Kasumi-1 (cell line): ENCODE measurements at places on chromosomes 1 and 21.

DNA sequence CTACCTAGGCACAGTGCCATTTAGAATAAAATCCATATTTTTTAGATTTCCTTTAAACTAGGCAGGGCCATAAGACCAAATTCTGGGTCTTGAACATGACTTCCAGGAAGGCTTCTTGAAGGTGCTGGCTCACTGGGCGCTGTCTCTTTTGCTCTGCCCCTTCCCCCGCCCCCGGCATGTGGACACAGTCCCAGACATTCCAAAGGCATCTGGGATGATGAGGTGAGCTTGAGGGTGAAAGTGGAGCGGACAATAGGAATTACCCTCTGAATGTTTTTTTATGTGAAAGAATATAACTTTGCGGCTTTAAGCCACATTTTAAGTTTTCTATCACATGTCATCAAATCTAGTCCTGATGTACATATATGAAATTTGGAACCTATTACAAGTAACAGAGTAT lies 29.4 kb downstream of the RWDD3 start:
- no peak for DNase-seq

DNA sequence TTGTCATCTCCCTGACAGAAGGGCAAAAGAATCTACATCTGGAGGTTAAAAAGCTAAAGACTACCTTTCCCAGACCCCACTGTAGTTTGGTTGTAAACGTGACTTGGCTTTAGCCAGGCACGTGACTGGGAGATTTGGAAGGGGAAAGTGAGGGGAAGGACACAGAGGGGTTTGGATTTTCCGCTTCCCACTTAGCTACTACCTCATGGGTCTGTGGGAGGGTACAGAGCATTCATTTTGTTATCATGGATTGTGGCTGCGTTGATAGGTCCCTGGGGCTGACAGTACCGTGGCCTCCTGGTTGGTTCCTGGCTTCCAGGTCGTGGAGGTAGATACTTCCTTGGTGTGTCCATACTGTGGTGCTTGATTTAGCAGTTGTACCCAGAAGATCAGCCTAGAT lies 2.6 kb downstream of the CHD1L start:
- no peak for DNase-seq

DNA sequence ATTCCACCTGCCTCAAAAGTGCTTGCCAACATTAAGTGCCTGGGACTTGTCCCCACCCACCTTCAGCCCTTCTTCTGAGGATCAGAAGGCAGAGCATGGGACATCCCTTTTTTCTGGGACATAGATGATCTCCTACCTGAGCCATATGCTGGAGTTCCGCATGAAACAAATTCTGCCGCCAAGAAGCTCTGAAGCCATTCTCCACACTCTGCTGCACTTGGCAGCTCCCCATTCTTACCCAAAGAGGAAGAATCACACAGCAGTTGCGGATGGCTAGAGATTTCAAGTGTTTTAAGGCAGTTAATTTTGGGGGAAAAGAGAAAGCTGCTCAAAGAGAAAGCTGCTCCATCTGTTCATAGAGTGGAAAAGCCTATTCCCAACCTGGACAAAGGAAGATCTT lies 197.3 kb upstream of the COA6 start:
- DNase-seq = no peak

DNA sequence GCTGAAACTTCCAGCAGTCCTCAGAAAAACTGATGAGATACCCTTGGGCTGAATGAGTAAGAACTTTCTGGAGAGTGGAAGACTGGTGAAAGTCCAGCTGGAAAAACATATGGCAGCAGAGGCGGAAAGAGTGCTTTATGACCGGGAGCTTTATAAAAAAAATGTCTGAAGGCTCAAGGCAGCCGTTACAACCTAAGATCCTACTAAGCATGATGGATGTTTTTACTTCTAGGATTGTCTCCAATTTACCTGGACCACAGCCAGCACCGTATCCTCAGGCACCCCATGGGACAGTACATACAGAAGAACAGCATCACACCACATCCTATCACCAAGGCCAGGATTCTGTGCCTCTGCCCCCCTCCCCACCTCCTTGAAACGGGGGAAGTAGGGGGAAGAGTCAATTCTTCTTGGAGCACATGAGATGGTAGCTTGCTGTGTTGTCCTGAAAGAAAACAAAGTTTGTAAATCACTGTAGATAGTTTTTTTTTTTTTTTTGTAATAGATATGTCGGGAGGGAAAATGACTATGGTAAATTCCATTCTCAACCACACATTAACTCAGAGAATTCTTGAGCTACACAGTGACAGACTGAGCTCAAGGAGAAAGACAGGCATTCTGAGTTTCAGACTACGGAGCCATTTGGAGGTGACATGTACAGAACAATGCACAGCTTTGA lies 11.8 kb upstream of the IRF2BP2 start:
- DNase-seq = no peak

GRCh38 chr1:72634946-72635345 lies 352.6 kb upstream of the NEGR1 start:
- DNase-seq = no peak

DNA sequence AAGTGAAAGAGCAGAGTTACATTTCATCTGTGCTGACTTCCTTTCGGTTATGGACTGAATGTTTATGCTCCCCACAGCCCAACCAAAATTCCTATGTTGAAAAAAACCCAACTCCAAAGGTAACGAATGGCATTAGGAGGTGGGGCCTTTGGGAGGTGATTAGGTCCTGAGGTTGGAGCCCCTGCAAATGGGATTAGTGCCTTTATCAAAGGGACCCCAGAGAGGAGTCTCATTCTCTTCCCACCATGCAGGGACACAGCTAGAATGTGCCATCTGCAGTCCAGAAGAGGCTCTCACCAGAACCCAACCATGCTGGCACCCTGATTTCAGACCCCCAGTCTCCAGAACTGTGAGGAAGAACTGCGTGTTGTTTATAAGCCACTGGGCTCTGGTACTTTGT lies 199.3 kb downstream of the TOMM20 start:
- no peak for DNase-seq

- DNase-seq = no peak
Measured at GRCh38 chr1:96722958-96723357, 1.4 kb downstream of the PTBP2 start.

- no peak for DNase-seq
Measured at GRCh38 chr1:60936163-60936562, 146.2 kb upstream of the NFIA start.

- DNase-seq = no peak
Measured at GRCh38 chr1:3551711-3552110, 59.6 kb downstream of the MEGF6 start.

DNA sequence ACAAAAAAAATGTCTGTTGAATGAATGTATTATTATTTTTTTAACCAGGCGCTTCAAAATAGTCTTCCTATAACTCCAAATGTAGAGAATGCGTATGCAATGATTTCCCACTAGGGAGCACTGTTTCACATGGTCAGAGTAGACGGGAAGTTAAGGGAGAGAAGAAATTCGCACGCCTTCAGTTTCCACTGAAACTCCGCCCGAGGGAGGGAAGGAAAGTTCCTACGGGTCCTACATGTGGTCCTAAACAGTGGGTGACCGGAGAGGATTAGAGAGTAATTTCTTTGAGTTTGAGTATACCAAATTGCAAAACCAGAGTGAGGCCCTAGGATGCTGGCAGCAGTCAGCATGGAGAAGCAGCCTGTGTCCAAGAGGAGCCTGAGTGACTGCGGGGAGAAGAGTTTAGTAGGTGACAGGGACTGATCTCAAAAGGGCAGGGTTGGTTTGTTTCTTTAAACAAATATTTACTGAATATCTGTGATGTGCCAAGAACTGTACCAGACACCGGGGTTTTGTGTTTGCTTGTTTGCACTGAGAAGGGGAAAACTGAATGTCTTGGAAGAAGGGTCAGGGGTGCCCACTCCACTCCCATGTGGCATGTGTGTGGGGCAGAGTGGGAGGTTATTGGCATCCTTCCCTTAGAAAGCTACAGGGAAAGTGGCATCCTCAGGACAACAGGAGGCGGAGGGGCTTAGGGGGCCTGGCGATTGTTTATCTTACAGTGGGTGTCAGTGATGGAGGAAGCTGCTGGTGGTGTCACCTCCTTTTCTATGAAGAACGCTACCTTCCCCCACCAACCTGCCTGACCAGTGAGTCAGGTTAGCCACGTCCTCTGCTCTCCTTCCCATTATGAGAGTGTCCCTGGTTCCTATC lies 22.8 kb downstream of the RNU5D-1 start:
- DNase-seq = peak; percentile 85

DNA sequence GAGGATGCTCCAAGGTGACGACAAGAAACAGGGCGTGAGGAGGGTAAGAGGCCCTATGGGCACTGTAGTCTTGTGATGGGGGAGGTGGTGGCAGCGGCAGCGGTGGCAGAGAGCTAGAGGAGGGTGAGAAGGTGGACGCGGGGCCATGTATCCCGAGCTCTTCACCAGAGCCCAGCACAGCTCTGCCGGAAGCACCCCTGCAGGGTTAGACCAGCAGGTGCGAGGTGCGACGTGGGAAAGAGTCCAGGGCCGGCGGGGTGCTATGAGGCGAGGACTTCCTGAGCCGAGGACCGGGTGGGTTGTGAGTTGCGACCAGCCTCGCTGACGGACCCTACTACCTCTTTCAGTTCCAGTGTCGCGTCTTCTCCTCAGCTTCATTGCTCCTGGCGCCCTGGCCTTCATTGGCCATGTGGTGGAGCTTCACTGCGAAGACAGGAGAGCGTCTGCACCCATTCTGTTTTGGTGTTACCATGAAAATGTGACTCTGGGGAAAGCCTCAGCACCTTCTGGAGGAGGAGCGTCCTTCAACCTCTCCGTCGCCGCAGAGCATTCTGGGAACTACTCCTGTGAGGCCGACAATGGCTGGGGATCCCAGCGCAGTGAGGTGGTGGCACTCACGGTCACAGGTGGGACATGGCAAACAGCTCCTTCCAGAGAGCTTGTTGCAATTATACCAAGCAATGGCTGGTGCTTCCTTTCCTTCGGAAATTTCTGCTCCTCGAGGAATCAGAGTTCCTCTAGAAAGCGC lies 67.9 kb upstream of the KIRREL1 start:
- DNase-seq = no peak

GRCh38 chr1:214380396-214380795 lies 99.4 kb downstream of the SMYD2 start:
- no peak for DNase-seq

- DNase-seq = no peak
Measured at GRCh38 chr1:111191496-111191895, 8.9 kb downstream of the DENND2D start.

- peak; percentile 88 for DNase-seq
Measured at GRCh38 chr21:46369520-46370235, 45.7 kb downstream of the PCNT start.

GRCh38 chr1:48470481-48470855 lies 1.5 kb downstream of the SPATA6 start:
- DNase-seq = no peak

GRCh38 chr21:17044696-17045095 lies 468.1 kb upstream of the CXADR start:
- DNase-seq = no peak

DNA sequence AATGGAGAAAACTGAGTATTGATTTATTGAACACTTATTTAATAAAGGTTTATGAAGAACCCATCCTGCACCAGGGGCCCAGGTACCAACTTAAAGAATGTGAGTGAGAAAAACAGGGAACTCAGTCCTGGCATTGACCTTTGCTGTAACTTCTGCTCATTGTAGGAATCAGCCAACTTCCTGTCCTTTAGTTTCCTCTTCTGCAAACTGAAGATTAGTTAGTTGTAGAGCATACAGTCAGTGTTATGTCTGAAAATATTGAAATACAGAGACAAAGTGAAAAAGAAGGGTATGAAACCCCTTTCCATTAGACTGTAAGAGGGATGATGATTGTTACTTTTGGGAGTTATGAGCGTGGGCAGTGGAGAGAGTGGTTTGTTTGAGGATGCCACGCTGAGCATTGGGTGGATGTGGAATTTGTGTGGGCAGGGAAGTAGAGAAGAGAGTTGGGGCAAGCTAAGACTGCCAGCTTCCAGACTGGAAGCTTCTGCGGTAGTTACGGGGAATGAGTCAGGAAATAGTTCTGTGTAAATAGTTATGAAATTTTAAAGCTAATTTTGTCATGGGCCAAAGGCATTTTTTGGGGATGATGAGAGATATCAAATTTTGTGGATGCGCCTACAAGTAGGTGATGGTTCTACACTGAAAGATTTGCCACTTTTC lies 89.2 kb downstream of the GPR88 start:
- peak; percentile 17 for DNase-seq

DNA sequence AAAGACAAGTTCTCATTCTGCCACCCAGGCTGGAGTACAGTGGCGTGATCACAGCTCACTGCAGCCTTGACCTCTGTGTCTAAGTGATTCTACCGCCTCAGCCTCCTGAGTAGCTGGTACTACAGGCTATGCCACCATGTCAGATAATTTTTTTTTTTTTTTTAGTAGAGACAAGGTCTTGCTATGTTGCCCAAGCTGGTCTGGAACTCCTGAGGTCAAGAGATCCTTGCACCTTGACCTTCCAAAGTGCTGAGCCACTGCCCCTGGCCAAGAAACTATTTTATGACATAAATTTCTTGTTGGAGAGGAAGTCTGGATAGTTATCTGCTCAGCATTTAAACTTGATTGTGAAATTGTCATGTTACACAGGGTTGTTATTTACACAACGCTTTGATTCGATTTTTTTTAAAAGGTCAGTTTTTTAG lies 2.1 kb downstream of the SCCPDH start:
- DNase-seq = no peak

- DNase-seq = no peak
Measured at GRCh38 chr21:38913120-38913892, 107.6 kb downstream of the ETS2 start.

GRCh38 chr1:54453022-54453421 lies 46.8 kb upstream of the SSBP3 start:
- DNase-seq = no peak

- peak; percentile 20 for DNase-seq
Measured at GRCh38 chr21:39788383-39788782, 43.4 kb downstream of the IGSF5 start.

DNA sequence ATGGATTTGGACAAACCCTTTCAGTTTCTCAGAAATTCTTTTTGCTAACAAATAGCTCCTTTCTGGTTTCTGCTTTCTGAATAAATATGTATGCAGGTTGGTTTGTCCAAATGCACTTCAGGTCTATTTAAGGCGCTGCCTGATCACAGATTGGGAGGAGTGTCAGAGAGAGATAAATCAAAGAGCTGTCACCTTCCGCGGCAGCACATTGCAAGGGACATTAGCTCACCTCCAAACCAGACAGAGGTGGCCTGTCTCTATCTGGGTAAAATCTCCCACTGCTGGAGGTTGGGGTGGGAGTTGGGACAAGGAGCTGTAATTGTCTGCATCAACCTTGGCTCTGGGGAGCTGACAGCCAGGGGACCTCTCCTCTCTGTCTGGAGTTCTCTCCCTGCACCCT lies 25.2 kb downstream of the PRAMEF20 start:
- no peak for DNase-seq

DNA sequence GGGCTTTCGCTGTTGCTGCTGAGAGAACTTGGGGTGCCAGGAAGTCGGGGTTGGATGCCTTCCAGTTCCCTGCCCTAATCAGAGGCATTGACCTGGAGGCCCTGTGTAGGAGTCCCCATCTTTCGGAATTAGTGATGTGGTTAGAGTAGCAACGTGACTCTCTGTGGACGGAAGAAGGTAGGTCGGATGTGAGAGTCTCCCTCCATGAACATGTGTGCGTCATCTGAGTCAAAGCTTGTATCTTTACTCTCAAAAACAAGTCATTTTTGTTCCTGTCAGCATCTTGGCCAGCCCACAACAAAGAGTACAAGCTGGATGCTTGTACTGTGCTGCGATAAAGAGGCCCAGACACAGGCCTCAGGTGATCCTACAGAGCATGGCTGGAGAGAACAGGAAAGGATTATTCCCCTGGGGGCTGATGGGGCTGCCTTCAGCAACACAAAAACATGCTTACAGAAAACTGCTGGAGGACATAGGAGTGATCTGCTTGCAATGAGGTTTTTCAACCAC lies 31.0 kb upstream of the IL10 start:
- no peak for DNase-seq

GRCh38 chr1:53195246-53196016 lies 1.2 kb upstream of the CPT2 start:
- no peak for DNase-seq

GRCh38 chr1:182249201-182249676 lies 142.4 kb downstream of the GLUL start:
- no peak for DNase-seq
